ENCODE measurements at places on chromosomes 6 and 20. TPM values are rescaled to one million over a fixed set of nuclear protein-coding genes. Genes with fewer than 3 reads are reported as not detected.

DNA sequence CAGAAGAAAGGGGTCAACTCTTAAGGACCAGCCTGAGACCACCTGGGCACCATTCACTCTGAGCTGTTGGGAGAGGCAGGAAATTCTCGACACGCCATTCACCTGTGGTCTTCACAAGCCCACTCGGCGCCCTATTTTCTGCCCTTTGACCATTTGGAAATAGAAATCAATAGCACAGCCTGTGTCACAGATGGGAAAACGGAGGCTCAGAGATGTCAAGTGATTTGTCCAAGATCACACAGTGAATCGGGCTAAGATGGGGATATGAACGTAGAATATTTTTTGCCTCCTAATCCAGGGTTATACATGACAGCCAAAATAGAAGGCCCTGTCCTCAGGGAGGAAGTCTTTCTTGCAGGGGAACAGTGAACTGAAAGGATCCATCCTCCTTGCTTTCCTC is 3.0 kb upstream of the APOBEC2 start:
- no peak for DNase-seq
- H3K27ac ChIP-seq = no peak overlapping the region
- no peaks in the 10 kb centered on the region for H3K36me3 ChIP-seq
- H3K4me1 ChIP-seq = peaks cover 5% of the 10 kb centered on the region
- no peak overlapping the region for H3K4me3 ChIP-seq

FAM184A gene
- total RNA-seq = 0.95 TPM

DNA sequence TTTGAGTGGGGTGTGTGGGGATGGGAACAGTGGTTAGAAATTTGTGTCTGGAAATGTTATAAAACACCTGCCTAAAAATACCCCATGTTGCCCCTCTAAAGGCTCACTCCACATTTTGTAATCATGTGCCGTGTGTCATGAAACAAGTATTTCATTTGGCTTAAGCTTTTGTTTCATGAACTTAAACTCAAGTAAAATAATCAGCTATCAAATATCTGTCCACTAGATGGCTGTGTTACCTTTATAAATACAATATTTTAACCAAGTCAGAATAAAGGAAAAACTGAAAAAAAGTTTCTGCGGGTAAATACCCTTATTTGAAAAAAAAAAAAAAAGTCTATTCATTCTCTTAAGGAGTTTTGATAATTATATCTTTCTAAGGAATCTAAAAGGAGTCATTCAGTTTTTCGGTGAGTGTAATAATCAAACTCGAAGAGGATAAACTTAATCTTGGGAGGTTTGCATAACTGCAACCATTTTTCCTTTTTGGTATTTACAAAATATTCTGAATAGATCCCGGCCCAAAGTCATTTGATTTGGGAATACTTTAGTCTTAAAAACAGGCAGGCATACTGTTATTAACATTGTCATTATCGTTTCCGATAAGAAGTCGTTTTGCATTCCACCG is 29.9 kb upstream of the MTRF1L start:
- H3K36me3 ChIP-seq = no peaks in the 10 kb centered on the region
- no peaks in the 10 kb centered on the region for H3K27me3 ChIP-seq
- DNase-seq = peak; percentile 66

DNA sequence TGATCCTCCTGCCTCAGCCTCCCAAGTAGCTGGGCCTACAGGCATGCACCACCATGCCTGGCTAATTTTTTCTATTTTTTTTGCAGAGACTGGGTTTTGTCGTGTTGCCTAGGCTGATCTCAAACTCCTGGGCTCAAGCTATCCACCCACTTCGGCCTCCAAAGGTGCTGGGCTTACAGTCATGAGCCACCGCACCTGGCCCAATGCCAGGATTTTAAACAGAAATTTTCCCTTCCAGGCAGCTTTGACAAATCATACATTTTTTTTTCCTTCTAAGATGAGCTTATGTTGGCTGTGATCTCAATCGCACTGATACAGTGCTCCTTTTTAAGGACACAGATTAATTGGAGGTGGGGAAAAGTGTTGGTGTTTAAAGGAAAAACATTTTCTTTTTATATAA is 73.2 kb upstream of the CD2AP start:
- no peak overlapping the region for H3K4me3 ChIP-seq
- no peak overlapping the region for H3K27ac ChIP-seq
- DNase-seq = no peak
- H3K4me1 ChIP-seq = no peaks in the 10 kb centered on the region
- no peaks in the 10 kb centered on the region for H3K36me3 ChIP-seq

GRCh38 chr6:36383606-36384005 is 3.9 kb downstream of the ETV7 start:
- H3K27me3 ChIP-seq = peaks cover 14% of the 10 kb centered on the region
- DNase-seq = no peak
- H3K27ac ChIP-seq = no peak overlapping the region

CLDN20 gene
- not detected for total RNA-seq

GRCh38 chr6:26065952-26066380 is 21.3 kb upstream of the HFE start:
- H3K4me3 ChIP-seq = no peak overlapping the region
- peak; percentile 79 for DNase-seq
- no peaks in the 10 kb centered on the region for H3K4me1 ChIP-seq
- no peak overlapping the region for H3K27ac ChIP-seq

DNA sequence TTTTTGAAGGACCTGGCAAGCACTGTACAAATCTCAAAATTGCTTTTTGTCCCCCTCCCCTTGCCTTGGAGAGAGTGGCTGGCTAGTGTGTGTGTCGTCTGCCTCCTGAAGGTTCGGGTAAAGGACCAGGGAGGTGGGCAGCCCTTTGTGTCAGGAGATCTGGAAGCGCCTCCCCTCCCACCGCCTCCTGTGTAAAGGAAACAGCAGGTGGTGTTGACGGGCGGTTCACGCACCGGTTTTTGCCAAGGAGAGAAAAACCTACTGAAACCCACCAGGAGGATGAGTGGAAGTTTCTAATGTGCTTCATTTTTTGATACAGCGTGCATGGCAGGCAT is 1.2 kb downstream of the ENTPD6 start:
- H3K27me3 ChIP-seq = no peaks in the 10 kb centered on the region
- H3K27ac ChIP-seq = no peak overlapping the region
- peaks cover 5% of the 10 kb centered on the region for H3K4me1 ChIP-seq
- no peaks in the 10 kb centered on the region for H3K36me3 ChIP-seq
- no peak for DNase-seq

DNA sequence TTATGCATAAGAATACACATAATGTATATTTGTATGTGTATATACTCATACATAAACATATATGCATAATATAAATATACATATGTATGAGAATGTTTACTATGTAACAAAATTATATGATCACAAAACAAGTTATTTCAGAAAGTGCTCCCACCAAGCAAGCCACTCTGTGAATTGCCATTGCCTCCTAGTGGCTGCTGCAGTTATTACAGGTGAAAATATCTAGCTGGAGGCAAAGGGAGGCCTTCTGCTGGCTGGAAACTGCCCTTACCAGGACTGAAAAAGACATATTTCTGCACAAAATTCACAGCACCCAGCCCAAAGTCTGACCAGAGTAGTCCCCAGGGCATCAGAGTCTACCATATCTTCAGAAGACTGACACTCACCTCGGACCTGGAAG is 14.4 kb upstream of the ADAM33 start:
- H3K4me3 ChIP-seq = no peak overlapping the region
- H3K27ac ChIP-seq = no peak overlapping the region
- H3K27me3 ChIP-seq = no peaks in the 10 kb centered on the region

LCA5 gene
- total RNA-seq = 4.2 TPM

DNA sequence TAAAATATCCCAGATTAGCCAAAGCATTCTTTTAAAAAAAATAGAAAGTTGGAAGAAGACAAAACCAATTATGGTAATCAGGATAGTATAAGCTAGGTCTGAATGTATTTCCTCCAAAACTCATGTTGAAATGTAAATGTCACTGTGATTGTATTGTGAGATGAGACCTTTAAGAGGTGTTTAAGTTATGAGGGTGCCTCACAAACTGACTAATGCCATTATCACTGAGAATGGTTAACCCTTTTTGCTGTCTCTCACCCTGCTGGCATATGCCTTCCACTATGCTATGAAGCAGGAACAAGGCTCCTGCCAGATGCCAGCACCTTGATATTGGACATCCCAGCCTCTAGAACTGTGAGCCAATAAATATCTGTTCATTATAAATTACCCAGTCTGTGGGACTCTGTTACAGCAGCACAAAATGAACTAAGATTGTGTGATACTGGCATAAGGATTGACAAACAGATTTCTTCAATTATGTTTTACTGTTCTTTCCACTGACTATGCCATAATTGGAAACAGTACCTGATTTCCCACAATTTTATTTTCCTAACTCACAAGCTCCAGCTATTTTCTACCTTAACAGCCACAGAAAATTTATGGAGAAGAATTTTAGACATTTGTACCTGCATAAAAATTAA is 63.8 kb downstream of the IBTK start:
- H3K36me3 ChIP-seq = peaks cover 11% of the 10 kb centered on the region
- no peak for DNase-seq
- H3K27me3 ChIP-seq = no peaks in the 10 kb centered on the region
- no peak overlapping the region for H3K4me3 ChIP-seq
- no peaks in the 10 kb centered on the region for H3K4me1 ChIP-seq

DNA sequence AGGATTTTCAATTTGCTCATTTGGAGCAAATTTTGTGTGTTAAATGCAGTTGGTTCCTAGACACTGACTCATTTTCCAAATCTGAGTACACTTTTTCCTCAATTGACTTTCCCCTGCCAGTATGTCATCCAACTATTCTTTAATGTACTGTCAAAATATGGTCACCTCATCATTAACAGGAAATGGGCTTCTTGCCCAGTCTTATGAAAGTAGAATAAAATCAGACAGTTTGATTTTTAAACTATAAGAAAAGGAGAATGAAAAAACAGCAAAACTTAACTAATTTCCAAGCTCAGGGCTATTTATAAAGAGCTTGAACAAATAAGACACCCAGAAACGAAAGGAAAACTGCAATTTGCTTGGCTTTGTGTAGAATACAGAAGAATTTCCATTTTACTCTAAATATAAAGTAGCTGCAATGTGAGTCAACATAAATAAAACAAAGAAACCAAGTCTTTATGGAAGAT is 43.7 kb upstream of the RAB23 start:
- no peaks in the 10 kb centered on the region for H3K27me3 ChIP-seq
- H3K27ac ChIP-seq = peak overlapping the region; percentile 50
- H3K4me1 ChIP-seq = peaks cover 26% of the 10 kb centered on the region
- no peaks in the 10 kb centered on the region for H3K36me3 ChIP-seq
- no peak overlapping the region for H3K4me3 ChIP-seq
- peak; percentile 74 for DNase-seq

- no peak overlapping the region for H3K4me3 ChIP-seq
- DNase-seq = no peak
- peaks cover 10% of the 10 kb centered on the region for H3K27me3 ChIP-seq
- H3K36me3 ChIP-seq = no peaks in the 10 kb centered on the region
These were observed 16.9 kb upstream of the CBFA2T2 start for GRCh38 chr20:33472868-33473435.

GRCh38 chr20:21303872-21304586 is 898 bp downstream of the XRN2 start:
- peak overlapping the region; percentile 92 for H3K27ac ChIP-seq
- peaks cover 5% of the 10 kb centered on the region for H3K27me3 ChIP-seq
- no peak for DNase-seq
- peak overlapping the region; percentile 27 for H3K4me3 ChIP-seq

DNA sequence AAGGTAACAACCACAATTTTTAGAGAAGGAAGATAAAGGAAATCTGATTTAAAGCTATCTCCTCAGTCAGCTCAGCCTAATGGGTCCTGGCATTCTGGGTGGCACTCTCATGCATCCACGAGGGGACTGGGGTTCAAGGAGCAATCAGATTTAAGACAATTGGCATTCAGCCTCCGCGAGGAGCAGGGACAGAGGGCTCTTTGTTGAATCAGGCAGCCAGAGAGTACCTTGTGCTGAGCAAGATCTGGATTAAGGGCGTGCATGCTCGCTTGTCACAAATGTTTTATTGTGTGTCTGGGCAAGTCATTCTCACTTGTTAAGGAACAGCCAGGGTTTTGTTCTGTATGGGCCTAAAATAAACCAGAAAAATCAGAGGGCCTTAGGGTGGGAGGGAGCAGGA is 475.3 kb upstream of the NRSN1 start:
- no peaks in the 10 kb centered on the region for H3K36me3 ChIP-seq
- no peak for DNase-seq
- H3K27ac ChIP-seq = no peak overlapping the region
- no peaks in the 10 kb centered on the region for H3K27me3 ChIP-seq
- no peak overlapping the region for H3K4me3 ChIP-seq
- no peaks in the 10 kb centered on the region for H3K4me1 ChIP-seq

All from endothelial cell of umbilical vein (primary cell).